ENCODE measurements at places on chromosomes 2 and 18.

- no peak for ATAC-seq
Measured at GRCh38 chr2:102603904-102604303, 15.4 kb upstream of the SLC9A2 start.

- ATAC-seq = peak; percentile 14
Measured at GRCh38 chr18:48073211-48073930, 142.9 kb upstream of the SMAD2 start.

DNA sequence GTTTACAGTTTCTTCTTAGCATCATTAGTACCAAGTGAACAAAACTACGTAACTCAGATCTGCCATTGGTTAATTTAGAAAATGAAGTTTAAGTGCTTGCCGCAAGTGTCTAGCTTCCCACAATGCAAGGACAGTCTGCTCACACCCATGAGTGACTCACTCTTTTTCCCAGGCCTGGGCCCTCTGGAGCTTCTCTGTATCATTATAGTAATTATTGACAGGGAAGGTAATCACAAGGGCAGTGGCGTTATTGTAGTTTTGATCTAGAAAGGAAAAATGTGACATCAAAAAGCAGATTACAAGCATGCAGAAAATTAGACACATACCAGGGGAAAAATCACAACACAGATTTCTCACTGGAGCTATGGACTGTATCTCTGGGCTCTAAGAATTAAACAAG is 38.5 kb downstream of the NPC1 start:
- no peak for ATAC-seq

DNA sequence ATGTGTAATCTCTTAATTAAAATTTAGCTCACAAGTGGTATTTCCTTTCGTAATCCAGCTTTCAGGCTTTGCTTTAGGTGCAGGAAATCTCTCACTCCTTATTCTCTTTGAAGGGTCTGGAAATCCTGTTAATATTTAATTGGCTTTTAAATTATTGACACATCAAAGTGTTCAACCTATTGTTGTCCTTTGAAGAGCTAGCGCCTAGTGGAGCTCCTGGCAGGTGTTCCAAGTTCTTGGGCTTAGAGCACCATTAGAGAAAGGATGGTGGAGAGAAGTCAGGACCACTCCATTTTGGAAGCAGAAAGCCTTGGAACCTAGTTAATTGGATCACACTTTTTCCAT is 92.4 kb downstream of the CABLES1 start:
- no peak for ATAC-seq
